Activated T-cell treated with anti-CD3 and anti-CD28 coated beads, Interleukin-2, amount 50 U/mL, for 72 hours (primary cell): ENCODE measurements at places on chromosomes 3 and 15. TPM values are rescaled to one million over a fixed set of nuclear protein-coding genes. Genes with fewer than 3 reads are reported as not detected.
A peak's percentile ranks its signal among the peaks of the same experiment; 100 is the strongest.

Gene IGSF11
- total RNA-seq: not detected

Gene PRR20G
- total RNA-seq: not detected

Gene BMF
- total RNA-seq: 23.7 TPM

Gene COMMD2
- total RNA-seq: 35.3 TPM

Gene GANC
- total RNA-seq: 27.3 TPM

Gene CCR3
- total RNA-seq: not detected

Gene RLBP1
- not detected for total RNA-seq

DNA sequence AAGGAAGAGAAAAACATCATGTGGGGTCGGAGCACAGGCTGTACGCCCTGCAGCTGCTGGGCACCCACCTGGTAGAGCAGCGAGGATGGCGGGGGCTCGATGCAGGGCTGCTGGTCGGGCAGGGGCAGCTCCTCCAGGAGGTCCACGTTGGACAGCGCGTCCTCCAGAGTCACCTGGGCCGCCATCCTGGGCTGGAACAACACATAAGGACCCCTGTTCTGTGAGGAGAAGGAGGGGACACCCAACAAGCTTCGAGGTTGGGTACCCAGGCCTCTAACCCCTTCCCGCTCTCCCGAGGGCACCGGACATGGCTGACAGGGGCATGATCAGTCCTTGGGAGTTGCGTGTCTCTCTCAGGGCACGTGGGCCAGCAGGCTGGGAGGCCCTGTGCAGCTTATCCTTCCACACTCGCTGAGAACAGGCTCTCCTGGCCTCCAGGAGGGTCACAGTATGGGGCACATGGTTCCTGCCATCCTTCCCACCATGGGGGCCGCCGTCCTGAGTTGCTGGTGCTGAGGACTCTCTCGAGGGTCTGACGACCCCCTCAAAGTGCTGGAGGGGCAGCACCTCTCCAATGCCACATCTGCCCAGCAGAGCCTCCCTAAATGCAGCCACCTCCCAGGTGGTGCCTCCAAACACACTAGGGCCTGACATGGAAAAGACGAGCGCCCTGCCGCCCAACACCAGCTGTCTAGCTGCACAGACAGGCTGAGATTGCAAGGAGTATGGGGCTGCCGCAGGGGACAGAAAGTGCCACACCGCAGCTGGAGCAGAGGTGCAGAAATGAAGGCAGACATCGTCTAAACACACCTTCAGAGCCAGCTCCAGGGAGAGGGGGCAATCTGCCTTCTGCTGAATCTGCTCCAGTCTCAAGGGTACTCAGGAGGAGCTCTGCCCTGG, 32.8 kb downstream of the CYFIP1 start:
- H3K4me1 ChIP-seq: peaks cover 13% of the 10 kb centered on the region
- H3K4me3 ChIP-seq: no peak overlapping the region
- no peaks in the 10 kb centered on the region for H3K36me3 ChIP-seq
- H3K27me3 ChIP-seq: peaks cover 19% of the 10 kb centered on the region
- no peak overlapping the region for H3K27ac ChIP-seq

- H3K4me3 ChIP-seq: no peak overlapping the region
- no peaks in the 10 kb centered on the region for H3K27me3 ChIP-seq
- H3K27ac ChIP-seq: no peak overlapping the region
- peaks cover 2% of the 10 kb centered on the region for H3K36me3 ChIP-seq
Observed at GRCh38 chr3:171320750-171321558, 139.3 kb downstream of the TNIK start.

DNA sequence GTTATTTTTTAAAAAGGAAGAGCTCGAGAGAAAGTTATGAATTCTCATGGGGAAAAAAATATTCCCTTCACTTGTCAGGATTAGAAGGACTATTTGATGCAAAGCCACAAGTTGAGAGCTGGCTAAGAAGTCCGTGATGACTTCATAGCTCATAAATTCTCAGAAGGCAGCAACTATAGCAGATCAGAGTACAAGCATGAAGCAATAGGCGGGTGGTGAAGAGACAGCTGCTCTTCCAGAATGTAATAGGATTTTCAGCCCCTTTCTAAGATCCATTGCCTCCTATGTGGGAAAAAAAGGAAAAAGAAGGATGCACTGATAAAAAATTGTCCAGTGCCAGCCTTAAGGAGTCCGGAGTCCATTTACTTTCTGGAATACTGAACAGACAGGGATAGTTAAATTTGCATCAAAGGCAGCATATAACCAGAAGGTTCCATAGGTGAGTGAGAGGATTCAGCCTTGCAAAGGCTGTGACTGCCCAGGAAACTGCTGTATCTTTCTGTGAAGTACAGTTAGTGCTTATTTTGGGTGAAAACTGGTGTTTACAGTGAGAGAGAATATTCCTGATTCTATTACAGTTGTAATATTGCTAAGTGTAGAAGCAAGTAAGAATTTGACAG, 929.5 kb upstream of the ALCAM start:
- no peaks in the 10 kb centered on the region for H3K27me3 ChIP-seq
- no peaks in the 10 kb centered on the region for H3K4me1 ChIP-seq
- DNase-seq: no peak
- no peaks in the 10 kb centered on the region for H3K36me3 ChIP-seq

DNA sequence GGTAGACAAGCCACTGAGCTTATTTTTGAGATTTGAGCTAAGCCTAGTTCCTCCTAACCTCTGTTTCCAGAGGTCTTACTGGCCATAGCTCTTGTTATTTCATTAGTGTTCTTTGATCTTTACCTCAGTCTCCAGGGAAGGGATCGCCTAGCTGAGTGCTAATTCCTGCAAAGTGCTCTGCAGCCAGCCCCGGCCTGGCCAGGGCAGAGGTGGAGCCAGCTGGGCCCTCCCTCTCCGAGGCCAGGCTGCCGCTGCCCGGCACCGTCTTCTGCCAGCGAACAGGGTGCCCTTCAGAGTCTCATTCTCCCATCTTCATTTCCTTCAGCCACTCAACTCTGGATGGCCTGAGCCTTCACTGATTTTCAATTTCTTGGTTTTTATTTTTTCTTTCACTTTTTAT, 19.7 kb downstream of the FAN1 start:
- H3K36me3 ChIP-seq: peaks cover 16% of the 10 kb centered on the region
- H3K27ac ChIP-seq: peak overlapping the region; percentile 73
- no peak for DNase-seq
- H3K4me1 ChIP-seq: no peaks in the 10 kb centered on the region
- H3K27me3 ChIP-seq: no peaks in the 10 kb centered on the region

DNA sequence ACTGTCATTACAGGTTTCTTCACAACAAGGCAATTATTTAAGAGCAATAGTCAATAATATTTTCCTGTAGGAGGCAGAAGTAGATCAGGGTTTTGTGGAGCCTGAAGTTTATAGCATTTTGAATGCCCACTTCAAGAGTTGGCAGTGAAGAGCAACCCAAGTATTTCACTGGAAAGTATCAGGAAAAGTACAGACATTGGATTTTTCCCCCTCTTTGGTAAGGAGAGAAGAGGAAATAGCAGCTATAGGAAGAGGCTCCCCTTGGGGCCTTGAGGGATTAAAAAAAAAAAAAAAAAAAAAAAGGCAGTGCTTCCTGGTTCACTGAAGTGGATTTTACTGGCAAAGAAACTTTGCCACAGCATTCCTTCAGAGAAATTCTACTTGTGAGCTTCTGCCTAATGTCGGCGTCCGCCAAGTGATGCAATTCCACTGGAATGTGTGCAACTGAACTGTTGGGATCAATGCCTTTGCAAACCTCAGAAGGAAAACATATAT, 5.7 kb upstream of the CNTN6 start:
- no peaks in the 10 kb centered on the region for H3K27me3 ChIP-seq
- no peaks in the 10 kb centered on the region for H3K4me1 ChIP-seq
- DNase-seq: no peak
- no peak overlapping the region for H3K27ac ChIP-seq

GRCh38 chr3:195337747-195338146, 66.8 kb upstream of the XXYLT1 start:
- H3K4me3 ChIP-seq: no peak overlapping the region
- DNase-seq: no peak
- no peak overlapping the region for H3K27ac ChIP-seq
- no peaks in the 10 kb centered on the region for H3K36me3 ChIP-seq
- no peaks in the 10 kb centered on the region for H3K27me3 ChIP-seq
- H3K4me1 ChIP-seq: no peaks in the 10 kb centered on the region

- no peak overlapping the region for H3K4me3 ChIP-seq
- H3K4me1 ChIP-seq: no peaks in the 10 kb centered on the region
- H3K36me3 ChIP-seq: no peaks in the 10 kb centered on the region
- H3K27ac ChIP-seq: no peak overlapping the region
- no peak for DNase-seq
Observed at GRCh38 chr3:181974198-181974597, 262.5 kb downstream of the SOX2 start.

DNA sequence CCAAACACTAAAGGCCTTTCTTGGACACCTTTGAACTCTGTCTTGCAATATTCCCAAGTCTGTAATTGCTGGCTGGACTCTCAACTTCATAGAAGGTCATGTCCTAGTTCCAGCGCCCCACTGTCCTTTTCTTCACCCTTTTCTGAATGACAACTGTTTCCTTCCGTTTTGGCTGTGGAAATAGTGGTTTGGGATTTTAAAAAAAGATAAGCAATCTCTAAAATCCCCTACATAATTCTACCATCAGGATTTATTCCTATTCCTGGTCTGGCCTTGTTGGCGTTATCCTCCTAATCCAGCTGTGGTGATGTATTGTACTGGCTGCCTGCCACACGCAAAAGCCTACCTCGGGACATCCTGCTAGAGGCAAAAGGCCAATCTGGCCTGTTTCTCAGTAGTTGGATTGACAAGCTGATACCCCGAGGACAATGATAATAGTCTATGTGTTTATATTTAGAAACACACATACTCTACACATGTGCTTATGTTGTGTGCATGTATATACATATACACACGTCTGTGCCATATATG, 440.3 kb upstream of the DPH6 start:
- H3K27me3 ChIP-seq: no peaks in the 10 kb centered on the region
- no peaks in the 10 kb centered on the region for H3K4me1 ChIP-seq
- H3K27ac ChIP-seq: no peak overlapping the region
- no peak for DNase-seq
- no peaks in the 10 kb centered on the region for H3K36me3 ChIP-seq

DNA sequence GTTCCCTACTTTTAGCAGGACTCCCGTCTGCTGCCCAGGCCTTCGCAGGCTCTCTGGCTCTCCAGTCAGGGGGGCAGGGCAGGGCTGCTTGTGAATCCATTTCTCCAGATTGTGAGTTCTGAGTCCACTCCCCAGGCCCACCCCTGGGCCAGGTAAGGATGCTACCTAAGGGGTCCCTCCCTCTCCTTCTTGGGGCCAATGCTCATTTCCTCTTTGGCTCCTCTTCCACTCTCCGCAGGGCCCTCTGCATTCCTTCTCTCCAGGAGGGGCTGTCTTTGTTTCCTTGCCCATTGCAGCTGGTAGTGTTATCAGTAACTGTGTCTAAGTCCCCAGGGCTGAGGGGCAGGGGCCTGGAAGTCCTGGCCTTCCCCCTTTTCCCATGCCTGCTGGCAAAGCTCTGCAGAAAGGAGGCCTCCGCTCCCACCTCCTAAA, 13.0 kb upstream of the CACNA2D2 start:
- no peaks in the 10 kb centered on the region for H3K36me3 ChIP-seq
- no peak overlapping the region for H3K27ac ChIP-seq
- H3K4me1 ChIP-seq: peaks cover 12% of the 10 kb centered on the region
- peaks cover 14% of the 10 kb centered on the region for H3K27me3 ChIP-seq
- DNase-seq: no peak

DNA sequence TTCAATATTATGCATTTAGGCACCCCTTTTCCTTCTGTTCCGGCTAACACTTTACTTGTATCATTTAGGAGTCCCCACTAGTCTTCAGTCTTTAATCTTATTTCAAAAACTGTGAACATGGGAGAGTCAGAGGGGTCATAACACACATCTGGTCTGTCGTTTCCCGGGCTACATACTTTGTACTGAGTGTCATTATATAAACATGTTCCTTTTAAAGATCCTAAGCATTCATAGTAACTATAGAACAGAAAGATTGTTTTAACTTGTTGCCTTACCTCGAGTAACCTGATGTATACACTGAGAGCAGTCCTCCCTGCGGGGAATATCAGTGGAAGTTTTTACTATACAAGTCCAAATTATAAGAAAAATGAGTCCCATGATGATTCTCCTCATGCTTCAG, 78.2 kb upstream of the VEPH1 start:
- no peak overlapping the region for H3K4me3 ChIP-seq
- no peak for DNase-seq
- no peaks in the 10 kb centered on the region for H3K4me1 ChIP-seq
- H3K36me3 ChIP-seq: no peaks in the 10 kb centered on the region
- H3K27ac ChIP-seq: no peak overlapping the region
- no peaks in the 10 kb centered on the region for H3K27me3 ChIP-seq

DNA sequence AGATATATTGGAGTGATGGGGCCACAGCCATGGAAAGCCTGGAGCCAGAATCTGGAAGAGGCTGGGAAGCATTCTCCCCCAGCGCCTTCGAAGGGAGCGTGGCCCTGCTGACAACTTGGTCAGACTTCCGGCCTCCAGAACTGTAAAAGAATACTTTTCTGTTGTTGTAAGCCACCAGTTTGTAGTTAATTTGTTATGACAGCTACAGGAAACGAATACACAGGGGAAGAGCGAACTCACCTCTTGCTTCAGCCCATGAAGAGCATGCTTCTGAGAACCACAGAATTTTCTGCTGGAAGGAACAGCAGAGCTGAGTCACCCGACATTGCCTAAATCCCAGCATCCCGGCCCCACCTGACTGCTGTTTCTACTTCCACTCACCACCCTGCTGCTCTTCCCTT, 501.7 kb downstream of the SHQ1 start:
- H3K4me3 ChIP-seq: no peak overlapping the region
- H3K27me3 ChIP-seq: no peaks in the 10 kb centered on the region
- DNase-seq: no peak

DNA sequence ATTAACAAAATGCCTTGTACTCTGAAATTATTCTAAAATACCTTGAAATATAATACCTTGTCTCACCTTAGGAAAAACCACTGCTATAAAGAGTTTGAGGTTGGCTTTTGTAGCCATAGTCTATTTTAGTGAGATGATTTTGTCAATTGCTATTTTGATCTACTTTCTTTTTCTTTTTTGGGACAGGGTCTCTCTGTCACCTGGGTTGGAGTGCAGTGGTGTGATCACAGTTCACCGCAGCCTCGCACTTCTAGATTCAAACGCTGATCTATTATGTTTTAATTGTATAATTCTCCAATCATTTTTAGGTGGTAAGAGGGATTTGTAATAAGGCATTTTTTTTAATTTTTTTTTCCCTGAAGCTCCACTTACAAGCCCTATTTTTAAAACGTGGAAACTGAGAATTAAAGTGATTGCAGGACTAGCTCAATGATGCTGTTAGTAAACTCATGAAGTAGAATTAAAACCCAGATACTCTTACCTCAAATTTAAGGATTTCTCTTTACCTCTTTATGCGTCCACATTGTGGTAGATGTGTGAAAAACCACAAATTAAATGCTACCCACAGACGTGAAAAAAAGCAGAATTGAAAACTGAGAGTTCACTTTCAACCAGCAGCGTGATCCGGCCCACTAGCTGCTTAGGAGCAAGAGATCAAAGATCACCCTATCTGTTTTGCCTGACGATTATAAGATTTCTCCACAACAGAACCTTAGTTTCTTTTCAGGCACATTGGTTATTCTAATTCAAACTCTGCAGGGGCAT, 384.2 kb downstream of the CGGBP1 start:
- no peaks in the 10 kb centered on the region for H3K36me3 ChIP-seq
- H3K27me3 ChIP-seq: peaks cover 7% of the 10 kb centered on the region
- DNase-seq: no peak
